ENCODE measurements at places on chromosomes 2 and 18.

DNA sequence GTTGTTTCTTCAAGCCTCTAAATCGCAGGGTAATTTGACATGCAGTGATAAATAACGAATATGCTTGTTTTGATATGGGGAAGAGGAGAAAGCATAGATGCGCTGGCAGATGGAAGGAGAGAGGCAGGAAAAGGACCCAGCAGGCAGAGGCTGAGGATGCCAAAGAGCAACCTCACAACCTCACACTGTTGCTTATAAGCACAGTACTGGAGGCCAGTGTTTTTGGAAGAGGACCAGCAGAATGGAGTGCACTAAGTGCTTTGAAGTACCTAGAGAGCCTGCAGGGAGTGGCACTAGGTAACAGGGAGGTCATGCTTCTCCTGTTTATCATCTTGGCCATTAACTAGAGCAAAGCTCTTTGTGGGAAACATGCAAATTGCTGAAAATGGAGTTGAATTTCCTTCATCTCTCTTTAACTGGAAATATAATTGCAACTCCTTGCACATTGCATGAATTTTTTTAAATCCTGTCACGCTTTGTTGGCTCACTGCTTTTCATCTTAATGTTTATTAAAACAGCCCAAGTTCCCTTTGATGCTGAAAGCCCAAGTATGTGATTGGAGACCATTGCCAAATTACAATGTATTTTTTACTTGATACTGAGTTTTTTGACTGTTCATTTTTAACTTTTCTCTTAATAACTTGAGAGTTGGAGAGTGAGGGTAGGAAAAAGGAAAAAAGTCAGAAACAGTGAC, 236.4 kb downstream of the LRRTM1 start:
- DNase-seq, result no peak

DNA sequence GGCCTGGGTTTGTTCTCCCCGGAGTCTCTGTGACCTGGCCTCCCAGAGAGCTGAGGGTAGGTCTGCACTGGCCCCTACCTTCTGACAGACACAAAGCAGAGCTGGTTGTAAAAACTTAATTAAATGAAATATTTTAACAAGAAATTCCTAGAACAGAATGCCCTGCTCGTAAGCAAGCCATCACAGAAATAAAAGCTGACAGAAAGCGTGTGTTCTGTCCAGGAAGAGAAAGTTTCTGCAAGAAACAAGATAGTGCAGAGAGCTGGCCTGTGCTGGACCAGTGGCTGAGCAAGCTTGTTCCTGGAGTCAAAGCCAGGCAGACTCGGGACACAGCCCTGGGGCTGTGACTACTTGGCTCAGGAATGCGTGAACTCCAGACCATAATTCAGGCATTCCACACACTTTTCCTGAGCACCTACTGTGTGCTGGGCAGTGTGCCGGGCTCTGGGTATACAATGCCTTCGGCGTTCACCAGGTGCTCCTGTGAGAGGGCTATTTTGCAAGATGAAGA, 51.6 kb downstream of the APOB start:
- no peak for DNase-seq

DNA sequence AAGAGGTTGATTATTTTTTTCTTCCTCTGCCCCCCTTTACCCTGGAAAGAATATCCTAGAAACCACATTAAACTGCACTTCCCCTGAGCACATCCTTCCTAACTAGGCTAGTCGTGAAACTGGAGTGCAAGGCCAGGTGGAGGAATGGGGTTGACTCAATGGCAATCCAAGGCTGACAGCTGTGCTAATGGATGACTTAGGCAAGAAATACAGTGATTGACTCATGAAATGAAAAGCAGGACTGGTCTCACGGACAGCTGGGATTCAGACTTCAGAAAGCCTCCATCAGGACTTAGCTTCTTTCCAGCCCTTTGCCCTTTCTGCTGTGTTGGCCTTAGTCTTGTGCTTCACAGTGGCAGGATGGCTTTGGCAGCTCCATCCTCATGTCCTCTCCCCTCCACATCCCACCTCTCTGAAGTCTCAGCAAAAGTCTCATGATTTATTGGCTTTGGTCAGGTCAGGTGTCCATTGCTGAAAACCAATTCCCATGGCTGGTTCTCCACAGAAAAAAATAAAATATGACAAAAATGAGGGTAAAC, 33.8 kb downstream of the INSIG2 start:
- DNase-seq, result no peak

DNA sequence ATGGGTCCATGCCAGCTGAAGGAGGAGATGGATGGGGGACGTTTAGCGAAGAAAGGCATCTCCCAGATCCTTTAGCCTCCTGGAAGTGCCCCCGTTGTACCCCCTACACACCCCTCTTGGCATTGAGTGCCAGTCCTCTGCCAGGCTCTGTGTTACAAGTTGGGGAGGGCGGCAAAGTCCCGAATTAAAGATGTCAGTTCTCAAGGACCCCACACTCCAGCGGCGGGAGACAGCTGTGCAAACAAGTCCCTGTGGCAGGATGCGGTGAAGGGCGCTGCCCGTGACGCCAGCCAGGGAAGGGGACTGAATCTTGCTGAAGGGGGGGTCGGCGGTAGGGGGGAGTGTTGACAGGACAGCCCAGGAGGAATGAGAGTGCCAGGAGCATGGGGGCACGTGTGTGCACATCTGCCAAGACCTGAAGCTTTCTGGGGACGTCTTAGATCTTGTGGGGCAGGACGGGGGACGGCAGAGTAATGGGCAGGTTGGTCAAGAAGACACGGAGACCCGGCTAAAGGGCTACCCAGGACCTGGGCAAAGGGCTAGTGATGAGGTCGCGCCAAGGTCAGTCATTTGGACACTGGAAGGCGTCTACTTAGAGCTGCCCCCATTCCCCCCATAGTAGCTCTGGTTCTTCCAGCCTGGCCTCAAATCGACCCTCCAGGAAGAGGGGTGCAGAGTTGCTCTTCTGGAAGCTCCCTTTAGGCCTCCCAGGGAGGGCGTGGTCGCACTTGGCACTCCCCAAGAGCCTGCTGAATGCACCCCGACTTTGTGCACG, 2.8 kb upstream of the CTDSP1 start:
- DNase-seq, result no peak

GRCh38 chr2:217142649-217143266, 282.9 kb upstream of the TNP1 start:
- no peak for DNase-seq

- no peak for DNase-seq
These were observed 160.1 kb upstream of the RASGRP3 start for GRCh38 chr2:33316328-33316727.

DNA sequence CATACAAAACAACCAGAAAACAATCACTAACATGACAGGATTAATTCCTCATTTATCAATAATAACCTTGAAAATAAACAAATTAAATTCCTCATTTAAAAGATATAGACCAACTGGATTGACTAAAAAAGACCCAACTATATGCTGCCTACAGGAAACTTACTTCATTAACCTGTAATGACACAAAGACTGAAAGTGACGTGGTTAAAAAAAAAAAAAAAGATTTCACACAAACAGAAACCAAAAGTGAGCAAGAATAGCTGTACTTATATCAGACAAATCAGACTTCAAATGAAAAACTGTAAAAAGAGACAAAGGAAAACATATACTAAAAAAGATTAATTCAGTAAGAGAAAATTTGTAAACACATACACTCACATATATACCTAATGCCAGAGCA, 201.2 kb downstream of the CCDC178 start:
- no peak for DNase-seq

DNA sequence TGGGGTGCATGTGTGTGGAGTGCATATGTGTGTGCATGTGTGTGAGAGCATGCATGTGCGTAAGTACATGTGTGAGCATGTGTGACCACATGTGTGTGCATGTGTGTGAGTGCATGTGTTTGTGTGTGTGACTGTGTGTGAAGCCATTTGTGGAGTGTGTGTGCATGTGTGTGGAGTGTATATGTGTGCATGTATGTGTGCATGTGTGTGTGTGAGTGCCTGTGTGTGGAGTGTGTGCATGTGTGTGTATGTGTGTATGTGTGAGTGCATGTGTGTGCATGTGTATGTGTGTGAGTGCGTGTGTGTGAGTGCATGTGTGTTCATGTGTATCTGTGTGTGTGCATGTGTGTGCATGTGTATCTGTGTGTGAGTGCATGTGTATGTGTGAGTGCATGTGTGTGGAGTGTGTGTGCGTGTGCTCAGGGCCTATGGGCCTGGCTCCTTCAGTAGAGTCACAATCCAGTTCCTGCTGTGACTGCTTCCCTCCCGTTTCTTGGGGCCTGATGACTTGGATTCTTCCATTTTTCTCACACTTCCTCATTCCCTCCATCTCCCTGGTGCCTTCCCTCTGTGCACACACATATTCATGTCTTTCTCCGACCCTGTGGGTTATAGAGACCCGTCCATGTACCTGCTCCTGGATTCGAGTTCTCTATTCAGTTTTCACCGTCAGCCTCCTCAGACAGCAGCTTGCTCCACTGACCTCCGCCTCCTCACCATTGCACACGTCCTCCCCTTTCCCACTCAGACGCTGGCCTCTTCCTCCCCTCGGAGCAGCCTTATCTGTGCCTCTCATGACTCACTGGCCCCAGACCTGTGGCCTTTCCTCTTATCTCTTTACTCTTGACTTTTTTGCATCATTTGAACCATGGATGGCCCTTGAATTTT, 25.2 kb downstream of the TOGARAM2 start:
- no peak for DNase-seq
